ENCODE measurements at places on chromosomes 4 and X.

DNA sequence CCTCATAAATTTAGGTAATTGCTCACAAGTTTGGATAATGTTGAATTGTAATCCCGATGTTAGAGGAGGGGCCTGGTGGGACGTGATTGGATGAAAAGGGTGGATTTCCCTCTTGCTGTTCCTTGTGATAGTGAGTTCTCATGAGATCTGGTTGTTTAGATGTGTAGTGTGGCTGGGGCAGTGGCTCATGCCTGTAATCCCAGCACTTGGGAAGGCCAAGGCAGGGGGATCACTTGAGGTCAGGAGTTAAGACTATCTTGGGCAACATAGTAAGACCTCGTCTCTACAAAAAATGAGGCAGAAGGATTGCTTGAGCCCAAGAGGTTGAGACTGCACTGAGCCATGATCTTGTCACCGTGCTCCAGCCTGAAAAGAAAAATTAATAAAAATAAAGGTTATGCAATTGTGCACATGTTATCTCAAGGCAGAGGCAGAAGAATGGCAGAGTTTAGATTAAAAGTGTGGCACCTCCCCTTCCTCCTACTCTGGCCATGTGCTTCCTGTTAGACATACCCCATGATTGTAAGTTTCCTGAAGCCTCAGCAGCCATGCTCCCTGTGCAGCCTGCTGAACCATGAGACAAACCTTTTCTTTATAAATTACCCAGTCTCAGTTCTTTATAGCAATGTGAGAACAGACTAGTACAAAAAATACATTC lies 36.5 kb downstream of the ERVMER34-1 start:
- no peak for DNase-seq

GRCh38 chrX:50081282-50081889 lies 119.4 kb downstream of the AKAP4 start:
- no peak for DNase-seq

GRCh38 chr4:156767911-156768415 lies 203.6 kb downstream of the PDGFC start:
- no peak for DNase-seq

DNA sequence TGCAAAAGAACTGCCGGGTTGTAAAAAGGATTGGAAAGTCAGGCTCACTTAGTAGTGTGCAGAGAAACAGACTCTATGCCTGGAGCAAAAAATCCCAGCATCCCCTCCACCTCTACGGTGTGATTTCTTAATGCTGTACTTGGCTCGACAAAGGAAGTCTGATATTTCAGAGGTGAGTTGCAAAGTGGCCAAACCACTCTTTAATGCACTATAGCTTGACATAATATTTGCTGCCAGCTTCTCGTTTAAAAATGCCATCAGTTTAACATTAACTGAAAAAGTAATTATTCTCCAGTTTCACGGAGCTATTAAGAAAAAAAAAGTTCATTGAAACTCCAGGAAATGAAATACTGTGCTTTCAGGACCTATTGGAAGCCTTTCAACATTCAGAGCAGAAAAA lies 448.3 kb upstream of the ZFP42 start:
- DNase-seq = no peak

DNA sequence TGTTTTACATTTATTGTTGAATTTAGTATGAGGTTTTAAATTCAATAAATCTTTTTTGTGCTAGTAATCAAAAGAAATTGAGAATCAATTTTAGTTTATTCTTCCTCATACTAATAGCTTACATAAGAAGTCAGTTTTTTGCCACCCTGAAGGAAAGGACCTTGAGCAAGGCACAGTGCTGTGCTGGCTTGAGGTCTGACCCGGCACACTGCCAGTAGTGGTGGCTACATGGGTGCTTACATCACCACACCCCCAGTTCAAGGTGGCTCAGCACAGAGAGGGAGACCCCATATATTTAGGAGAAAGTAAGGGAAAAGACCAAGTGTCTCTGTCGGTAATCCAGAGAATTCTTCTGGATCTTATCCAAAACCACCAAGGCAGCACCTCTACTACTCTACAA lies 86.0 kb upstream of the LANCL3 start:
- no peak for DNase-seq

GRCh38 chr4:4430492-4431195 lies 43.7 kb downstream of the NSG1 start:
- DNase-seq = peak; percentile 52

- DNase-seq = peak; percentile 28
These were observed 8.4 kb upstream of the OPN1LW start for GRCh38 chrX:154135458-154136229.

- no peak for DNase-seq
These were observed 77.4 kb upstream of the MID1 start for GRCh38 chrX:10697616-10698317.

DNA sequence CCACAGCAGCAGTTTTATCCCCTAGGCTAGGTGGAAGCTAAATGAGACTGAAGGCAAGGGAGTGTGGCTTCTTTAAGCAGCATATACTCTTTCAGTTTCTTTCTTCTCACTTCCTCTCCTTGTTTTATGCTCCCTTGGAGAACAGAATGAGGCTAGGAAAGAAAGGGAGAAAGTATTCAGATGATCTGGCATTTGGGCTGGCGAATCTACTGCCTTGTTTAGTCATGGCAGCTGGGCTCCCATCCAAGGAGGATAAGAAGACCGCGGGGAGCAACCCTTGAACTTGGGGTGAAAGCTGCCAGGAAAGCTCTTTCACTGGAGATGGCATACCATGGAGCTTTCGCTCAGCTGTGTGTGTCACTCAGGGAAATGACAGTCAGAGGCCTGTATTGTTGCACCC lies 72.1 kb downstream of the ARHGEF38 start:
- DNase-seq = no peak

GRCh38 chr4:72500214-72500613 lies 68.8 kb downstream of the ADAMTS3 start:
- no peak for DNase-seq

- DNase-seq = no peak
These were observed 119.9 kb downstream of the FBXW7 start for GRCh38 chr4:152415980-152416379.

- no peak for DNase-seq
These were observed 149.4 kb downstream of the EFNB1 start for GRCh38 chrX:68978255-68978654.

DNA sequence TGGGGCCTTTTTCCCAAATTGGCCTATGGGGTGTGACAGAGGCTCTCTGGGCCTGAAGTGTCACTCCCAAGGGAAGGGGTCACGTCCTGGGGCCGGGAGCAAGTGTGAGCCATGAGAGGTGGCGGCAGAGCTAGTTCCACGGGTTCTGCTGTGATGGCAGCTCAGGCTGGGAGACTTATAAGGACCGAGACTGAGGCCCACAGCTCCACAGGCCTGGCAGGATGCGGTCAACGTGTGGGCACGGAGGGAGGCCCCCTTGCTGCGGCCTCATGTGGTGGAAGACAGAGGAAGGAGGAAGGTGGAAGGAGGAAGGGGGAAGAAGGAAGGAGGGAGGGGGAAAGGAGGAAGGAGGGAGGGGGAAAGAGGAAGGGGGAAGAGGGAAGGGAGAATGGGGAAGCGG lies 7.2 kb upstream of the CPLX1 start:
- DNase-seq = peak; percentile 29

GRCh38 chr4:85861064-85861765 lies 386.3 kb downstream of the ARHGAP24 start:
- DNase-seq = no peak

DNA sequence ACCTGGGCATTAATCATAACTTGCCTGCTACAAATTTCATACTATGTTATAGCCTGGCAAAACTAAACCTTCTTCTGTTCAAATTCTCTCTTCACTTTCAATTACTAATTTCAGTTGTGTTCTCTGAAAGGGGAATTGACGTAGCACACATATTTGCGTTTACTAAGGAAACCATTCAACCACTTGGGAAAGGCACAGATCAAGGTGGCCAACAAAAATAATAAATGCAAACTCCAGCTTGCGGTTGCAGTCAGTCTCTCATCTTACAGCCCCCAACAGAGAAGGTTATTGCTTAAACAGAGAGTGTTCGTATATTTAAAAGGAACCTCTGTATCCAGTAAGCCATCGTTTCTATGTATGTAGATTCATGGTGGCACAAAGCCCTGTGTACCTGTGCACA lies 4.0 kb downstream of the SRPX start:
- DNase-seq = no peak

- no peak for DNase-seq
These were observed 863.2 kb downstream of the TRIML1 start for GRCh38 chr4:189002475-189002874.

- DNase-seq = no peak
These were observed 67.5 kb downstream of the MGST2 start for GRCh38 chr4:139732991-139733570.

GRCh38 chr4:78880874-78881492 lies 58.3 kb downstream of the PAQR3 start:
- no peak for DNase-seq

DNA sequence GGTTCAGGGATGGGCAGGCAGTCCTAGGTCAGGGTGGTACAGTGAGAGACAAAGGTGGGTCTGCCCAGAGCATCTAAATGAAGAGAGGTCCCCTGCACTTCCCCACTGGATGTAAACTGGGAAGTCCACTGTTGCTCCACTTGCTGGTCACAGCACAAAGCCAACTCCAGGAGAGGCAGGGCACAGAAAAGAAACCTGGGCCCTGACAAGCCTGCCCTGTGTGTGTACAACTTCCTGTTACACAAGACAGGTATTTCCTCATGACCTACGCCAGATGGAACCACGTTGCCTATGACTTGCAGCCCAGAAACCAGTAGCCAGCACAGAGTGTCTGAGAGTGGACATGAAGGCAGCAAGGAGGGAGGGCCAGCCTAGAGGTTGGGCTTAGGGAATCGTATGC lies 161.8 kb downstream of the SH3KBP1 start:
- no peak for DNase-seq

GRCh38 chrX:5644776-5645175 lies 583.9 kb downstream of the NLGN4X start:
- no peak for DNase-seq

- no peak for DNase-seq
These were observed 493 bp downstream of the TCEAL5 start for GRCh38 chrX:103275947-103276567.

DNA sequence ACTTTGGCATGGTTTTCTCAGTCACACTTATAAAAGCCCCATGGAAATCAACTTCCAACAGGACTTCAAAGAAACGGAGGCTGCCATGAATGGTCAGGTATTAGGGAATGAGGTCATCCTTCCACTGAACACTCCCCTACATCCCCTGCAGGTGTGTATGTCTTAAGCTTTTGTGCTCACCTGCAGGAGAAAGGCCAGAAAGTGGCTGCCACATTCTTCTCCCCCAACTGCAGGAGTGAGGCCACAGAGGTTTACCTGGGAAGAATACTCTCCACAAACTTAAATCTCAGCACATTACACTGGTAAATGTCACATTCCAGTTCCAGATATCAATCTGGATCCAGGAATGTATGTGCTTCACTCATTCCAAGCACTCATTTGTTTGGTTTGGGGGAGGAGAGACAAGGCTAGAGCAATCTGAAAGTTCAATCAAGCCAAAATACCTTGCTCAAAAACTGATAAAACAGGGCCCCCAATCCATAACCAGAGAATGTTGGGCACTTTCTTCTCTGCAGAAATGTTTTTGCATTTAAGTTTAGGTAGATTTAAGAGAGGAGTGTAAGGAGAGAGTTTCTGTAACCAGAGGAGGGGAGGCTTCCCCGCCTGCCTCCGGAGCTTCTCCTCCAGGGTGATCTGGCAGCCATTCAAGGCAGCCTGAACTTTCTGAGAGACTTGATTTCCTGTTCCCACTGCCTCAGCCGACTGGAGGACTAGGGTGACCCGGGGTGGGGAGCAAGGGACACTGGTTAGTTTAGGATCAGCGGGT lies 15.4 kb downstream of the FAM9C start:
- no peak for DNase-seq

- no peak for DNase-seq
These were observed 9.0 kb downstream of the GK2 start for GRCh38 chr4:79399076-79399475.

- DNase-seq = no peak
These were observed 73.5 kb downstream of the PRSS12 start for GRCh38 chr4:118279328-118279727.

GRCh38 chr4:879729-880077 lies 52.4 kb downstream of the GAK start:
- peak; percentile 78 for DNase-seq

- DNase-seq = no peak
These were observed 2.5 kb downstream of the GALNT7 start for GRCh38 chr4:173171098-173171497.

DNA sequence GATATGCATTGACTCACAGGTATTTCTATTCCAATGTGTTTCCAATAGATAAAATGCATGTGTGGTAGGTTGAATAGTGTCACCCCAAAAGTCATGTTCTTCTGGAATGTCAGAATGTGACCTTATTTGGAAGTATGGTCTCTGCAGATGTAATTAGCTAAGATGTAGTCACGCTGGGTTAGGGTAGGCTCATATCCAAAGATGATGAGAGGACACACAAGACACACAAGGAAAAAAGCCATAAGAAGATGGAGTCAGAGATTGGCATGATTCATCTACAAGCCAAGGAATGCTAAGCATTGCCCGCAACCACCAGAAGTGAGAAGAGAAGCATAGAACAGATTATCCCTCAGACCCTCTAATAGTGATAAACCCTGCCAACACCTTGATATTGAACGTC lies 17.5 kb downstream of the ZNF330 start:
- no peak for DNase-seq

- no peak for DNase-seq
These were observed 373 bp upstream of the INTS6L start for GRCh38 chrX:135520022-135520552.

- DNase-seq = no peak
These were observed 34.6 kb downstream of the TET2 start for GRCh38 chr4:105181259-105181658.

DNA sequence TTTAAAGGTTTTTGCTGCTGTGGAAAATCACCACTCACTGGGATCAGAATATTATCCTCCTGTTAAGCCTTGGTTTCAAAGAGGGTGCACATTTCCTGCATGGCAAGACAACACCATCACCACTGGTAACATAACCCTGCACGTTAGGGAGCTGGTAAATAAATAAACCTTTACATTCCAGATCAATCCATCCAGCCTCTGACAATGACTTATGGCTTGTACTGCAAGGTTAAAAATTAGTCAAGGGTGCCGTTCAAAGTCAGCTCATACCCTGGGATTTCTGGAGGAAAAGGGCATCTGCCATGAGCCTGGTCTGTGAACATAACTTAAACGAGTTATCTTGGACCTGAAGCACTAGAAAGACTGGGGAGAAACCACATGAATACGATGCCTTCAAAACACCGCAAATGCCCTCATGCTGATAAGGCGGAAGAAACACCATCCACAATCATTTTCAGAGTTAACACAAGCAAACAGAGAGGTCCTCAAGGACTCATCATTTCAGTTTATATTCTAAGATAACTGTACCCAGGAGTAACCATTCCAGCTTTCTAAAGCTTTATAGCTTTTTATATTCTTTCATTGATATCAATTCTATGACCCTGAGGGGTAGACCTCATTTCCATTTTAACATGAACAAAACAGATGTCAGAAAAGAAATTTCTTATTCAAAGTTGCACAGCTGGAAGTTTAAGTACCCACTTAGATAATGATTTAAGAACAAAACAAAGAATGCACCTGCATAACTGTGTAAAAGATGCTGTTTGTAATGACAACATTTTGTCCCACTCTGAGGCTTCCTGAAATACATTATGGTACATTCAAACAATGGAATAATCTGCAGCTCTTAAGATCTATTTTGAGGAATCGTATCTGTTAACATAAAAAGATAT lies 103.1 kb downstream of the NPNT start:
- no peak for DNase-seq

- DNase-seq = no peak
These were observed 10.5 kb downstream of the SEPTIN11 start for GRCh38 chr4:76960014-76960413.
